ENCODE measurements at places on chromosomes 2 and 18.

GRCh38 chr2:104944495-104944894, 90.6 kb downstream of the POU3F3 start:
- peak; percentile 79 for DNase-seq

DNA sequence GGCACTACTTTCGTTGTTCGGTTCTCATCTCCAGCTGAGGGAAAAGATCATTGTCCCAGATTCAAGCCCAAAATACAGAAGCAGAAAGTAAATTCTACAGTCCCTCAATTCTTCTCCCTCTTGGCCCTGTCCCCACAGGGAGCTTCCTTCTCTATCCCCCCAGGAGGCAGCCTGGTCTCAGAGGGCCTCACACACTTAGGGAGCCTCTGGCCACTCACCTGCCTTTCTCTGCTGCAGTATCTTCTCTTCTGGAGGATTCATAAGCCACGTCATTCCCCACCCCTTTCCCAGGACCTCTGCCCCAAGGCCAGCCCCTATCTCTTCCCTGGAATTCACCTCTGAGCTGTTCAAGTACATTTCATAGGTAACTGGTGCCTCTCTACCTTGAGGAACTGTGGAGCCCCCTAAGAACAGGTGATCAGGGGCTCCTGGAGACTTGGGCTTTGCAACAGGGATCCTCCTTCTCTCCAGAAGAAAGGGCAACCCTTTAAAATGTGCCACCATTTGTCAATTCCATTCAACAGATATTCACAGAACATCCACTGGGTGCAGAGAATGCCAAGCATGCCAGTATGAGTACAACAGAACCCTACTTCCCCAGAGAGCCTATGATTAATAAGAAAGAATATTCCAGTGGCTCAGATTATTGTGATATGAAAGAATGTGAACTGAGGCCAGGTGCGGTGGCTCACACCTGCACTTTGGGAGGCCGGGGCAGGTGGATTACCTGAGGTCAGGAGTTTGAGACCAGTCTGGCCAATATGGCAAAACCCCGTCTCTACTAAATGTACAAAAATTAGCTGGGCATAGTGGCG, 72.9 kb downstream of the CIB4 start:
- DNase-seq = no peak

DNA sequence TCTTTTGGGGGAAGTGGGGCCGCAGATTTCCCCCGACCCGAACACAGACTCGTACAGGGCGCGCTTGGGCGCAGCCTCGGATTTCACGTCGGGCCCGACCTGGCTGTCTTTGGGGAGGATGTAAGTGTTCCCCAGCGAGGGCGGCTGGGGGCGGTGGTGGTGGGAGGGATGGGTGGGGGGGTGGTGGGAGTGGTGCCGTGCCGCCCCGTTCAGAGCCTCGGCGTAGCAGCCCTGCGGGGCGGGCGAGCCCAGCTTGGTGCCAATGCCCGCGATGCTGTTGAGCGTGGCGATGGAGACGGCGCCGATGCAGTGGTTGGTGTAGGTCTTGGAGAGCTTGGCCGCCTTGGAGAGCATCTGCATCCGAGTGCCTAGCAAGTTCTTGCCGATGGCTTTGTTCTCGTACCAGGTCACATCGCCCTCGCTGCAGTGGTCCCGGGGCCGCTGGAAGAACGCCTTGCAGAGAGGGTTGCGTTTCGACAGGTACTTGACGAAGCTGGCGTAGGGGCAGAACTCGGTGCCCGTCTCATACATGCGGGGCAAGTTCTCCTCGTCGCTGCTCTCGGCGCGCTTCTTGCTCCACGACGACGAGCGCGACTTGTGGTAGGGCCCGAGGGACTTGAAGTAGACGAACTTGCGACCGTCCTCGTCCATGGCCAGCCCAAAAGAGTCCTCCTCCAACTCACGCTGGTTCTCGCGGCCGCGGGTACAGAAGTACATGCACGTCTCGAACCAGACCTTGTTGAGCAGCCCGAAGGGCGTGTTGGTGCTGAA, 1.3 kb downstream of the KCTD1 start:
- peak; percentile 18 for DNase-seq

DNA sequence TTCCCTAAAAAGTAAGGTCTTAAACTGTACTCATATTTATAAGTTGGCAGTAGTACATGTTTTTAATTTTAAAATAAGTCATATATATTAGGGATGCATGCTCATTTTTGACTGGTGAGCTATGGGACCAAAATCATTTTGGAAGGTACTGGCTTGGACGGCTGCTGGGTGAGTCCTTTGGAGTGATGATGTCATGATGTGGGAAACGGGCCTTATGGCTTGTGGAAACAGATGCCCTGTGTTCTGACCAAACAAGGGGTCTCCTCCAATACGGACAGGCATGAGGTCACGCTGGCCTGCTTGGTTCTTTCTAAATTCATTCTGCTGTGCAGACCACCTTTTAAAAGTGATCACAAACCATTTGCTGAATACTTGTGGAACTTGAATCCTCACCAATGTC, 109.2 kb upstream of the MGAT5 start:
- no peak for DNase-seq

DNA sequence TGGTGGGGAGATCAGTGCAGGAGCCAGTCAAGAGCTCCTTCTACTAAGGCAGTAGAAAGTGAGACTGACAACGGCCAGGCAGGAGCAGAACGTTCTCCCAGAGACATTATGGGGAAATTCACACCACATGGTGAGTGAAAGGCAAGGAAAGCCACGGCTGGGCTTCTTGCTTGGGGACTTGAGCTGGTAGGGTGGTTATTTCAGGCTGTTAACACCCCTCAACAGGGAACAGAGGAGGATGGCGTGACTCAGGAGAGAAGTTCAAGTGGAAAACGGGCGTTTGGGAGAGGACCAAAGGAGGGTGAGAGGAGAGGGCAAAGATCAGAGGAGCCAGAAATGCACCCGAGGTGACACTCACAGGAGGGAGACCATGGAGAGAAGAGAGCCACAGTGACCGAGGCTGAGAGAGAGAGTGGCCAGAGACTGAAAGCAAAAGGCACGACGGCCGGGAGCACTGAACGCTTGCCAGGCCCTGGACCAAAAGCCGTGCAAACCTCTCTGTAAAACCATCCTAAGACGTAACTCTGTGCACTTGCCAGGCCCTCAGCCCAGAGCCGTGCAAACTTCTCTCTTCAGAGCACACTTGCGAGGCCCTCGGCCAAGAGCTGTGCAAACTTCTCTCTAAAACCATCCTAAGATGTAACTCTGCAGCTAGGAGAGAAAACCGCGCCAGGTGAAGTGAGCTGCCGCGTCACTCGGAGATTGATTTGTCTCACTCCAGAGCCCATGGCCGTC, 7.7 kb downstream of the TPO start:
- DNase-seq = no peak

DNA sequence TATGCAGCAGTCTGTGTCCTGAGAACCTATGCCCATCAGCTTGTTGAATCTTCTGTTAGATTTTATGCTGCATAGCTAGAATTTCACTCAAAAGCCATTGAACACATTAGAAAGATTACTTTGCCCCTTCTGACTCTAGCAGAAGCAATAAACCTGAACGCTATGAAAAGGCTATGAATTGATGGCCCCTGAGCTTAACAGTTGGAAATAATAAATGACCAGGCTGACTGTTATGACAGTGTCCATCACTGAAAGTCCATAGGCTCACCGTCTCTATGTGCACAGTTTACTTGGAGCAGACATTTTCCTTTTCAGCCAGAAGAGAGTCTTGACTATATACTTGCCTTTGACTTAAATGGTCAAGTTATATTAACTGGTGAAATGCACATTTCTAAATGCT, 1618.8 kb upstream of the ACVR2A start:
- DNase-seq = no peak

GRCh38 chr2:1638281-1638860, 105.9 kb downstream of the PXDN start:
- DNase-seq = no peak

Measured in DMS53 (cell line).